Gastrocnemius medialis (tissue), 4 donors: ENCODE measurements at places on chromosomes 7 and 10. TPM values are rescaled to one million over a fixed set of nuclear protein-coding genes. Genes with fewer than 3 reads are reported as not detected.

Gene ADCYAP1R1
- total RNA-seq: 0.11 TPM

Gene GNGT1
- not detected for total RNA-seq

Gene ANKMY2
- 9.0 TPM for total RNA-seq

Gene ACSM6
- not detected for total RNA-seq

Gene OR2A12
- not detected for total RNA-seq

- peaks cover 39% of the 10 kb centered on the region for H3K36me3 ChIP-seq
- H3K27me3 ChIP-seq: no peaks in the 10 kb centered on the region
- no peak for DNase-seq
- H3K27ac ChIP-seq: no peak overlapping the region
Measured at GRCh38 chr7:149455175-149455950, 5.5 kb downstream of the ZNF777 start.

- H3K4me3 ChIP-seq: no peak overlapping the region
- H3K36me3 ChIP-seq: no peaks in the 10 kb centered on the region
- no peaks in the 10 kb centered on the region for H3K4me1 ChIP-seq
- DNase-seq: no peak
- H3K27ac ChIP-seq: no peak overlapping the region
Measured at GRCh38 chr10:62618576-62619412, 185.7 kb upstream of the ADO start.

DNA sequence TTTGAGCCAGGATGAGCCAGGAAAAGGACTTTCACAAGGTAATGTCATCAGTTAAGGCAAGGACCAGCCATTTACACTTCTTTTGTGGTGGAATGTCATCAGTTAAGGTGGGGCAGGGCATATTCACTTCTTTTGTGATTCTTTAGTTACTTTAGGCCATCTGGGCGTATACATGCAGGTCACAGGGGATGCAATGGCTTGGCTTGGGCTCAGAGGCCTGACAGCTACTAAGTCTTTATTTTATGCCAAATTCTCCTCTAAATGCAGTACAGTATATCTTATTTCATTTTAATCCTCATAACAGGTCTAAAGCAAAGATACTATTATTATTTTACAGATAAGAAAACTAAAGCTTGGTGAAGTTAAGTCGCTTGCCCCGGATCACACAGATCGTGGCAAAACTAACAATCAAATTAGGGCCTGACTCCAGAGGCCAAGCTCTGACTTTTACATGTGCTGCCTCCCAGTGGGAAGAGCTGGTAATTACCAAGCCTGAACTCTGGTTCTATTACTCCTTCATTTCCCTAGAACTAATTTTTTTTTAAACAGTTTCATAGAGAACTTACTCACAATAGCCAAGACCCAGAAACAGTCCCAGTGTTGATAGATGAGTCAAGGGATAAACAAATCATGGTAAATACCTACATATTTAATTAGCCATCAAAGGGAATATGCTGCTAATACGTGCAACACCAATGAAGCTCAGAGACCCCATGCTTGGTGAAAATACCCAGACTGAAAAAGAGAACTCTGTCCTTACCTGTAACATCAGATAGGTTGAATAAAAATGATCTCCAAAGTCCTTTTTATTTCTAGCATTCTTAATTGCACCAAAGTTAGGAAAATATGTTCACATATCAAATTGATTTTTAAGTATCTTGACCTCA, 35.4 kb downstream of the C7orf25 start:
- DNase-seq: no peak
- H3K27me3 ChIP-seq: no peaks in the 10 kb centered on the region
- no peaks in the 10 kb centered on the region for H3K4me1 ChIP-seq
- no peak overlapping the region for H3K27ac ChIP-seq

GRCh38 chr7:131188367-131189339, 139.0 kb upstream of the MKLN1 start:
- peak; percentile 77 for DNase-seq
- no peaks in the 10 kb centered on the region for H3K36me3 ChIP-seq
- peak overlapping the region; percentile 95 for H3K27ac ChIP-seq
- no peaks in the 10 kb centered on the region for H3K27me3 ChIP-seq
- H3K4me3 ChIP-seq: no peak overlapping the region

- H3K4me1 ChIP-seq: peaks cover 21% of the 10 kb centered on the region
- H3K27ac ChIP-seq: no peak overlapping the region
- no peaks in the 10 kb centered on the region for H3K27me3 ChIP-seq
- DNase-seq: no peak
Measured at GRCh38 chr7:127382301-127383085, 10.0 kb downstream of the ZNF800 start.

DNA sequence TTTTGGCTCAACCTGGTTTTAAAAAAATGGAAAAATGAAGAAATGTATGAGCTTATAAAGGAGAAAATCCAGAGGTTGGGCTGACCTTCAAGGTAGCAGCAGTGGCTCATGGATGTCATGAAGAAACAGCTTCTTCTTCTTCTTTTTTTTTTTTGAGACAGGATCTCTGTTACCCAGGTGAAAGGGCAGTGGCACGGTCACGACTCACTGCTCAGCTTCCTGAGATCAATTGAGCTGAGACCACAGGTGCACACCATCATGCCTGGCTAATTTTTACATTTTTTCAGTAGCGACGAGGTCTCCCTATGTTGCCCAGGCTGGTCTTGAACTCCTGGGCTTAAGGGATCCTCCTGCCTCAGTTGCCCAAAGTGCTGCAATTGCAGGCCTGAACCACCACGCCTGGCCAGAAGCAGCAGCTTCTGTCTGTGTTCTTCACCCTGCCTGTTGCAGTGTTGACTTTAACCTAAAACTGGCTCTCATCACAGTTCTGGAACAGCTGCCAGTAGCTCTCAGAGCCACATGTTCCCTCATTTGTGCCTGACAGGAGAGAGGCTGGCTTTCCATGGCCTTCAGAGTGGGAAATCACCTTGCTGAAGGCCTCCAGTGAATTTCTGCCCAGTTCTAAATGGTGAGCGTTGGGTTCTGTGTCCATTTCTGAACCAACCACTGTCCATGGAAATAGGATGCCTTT, 117.7 kb downstream of the PFKFB3 start:
- H3K4me1 ChIP-seq: no peaks in the 10 kb centered on the region
- no peak overlapping the region for H3K27ac ChIP-seq
- DNase-seq: no peak
- H3K4me3 ChIP-seq: no peak overlapping the region
- H3K36me3 ChIP-seq: no peaks in the 10 kb centered on the region
- no peaks in the 10 kb centered on the region for H3K27me3 ChIP-seq

DNA sequence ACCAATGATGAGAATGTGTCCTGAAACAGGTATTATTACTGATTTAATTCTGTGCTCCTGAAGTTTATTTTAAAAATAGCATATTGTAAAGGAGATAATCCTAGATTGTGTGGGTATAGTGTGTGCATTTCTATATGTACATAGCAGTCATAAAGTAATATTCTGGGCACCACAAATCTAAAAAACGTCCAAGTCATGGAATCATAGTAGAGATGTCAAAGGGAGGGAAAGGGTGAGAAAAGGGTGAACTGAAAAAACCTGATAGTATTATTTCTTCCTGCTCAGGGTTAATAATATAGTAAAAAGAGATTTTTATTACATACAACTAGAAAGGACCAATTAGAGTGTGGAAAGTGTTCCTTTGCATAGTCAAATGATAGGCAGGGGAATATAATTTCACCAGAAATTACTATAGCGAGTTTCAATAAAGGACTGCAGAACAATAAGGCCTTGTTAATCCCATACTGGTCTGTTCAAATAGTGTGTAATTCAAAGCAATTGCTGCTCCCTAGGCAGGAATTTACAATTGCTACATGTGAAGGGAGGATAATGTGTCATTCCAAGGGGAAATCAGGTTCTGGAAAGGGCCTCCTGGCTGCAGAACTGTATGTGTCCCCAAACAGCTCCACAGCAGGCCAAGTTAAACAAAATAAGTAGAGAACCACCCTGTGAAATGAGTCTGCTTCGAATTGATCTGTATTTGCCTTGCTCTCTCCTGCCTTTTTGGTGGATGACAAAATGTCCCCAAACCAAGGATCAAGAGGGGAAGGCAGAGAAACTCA, 42.5 kb upstream of the KMT2E start:
- H3K36me3 ChIP-seq: no peaks in the 10 kb centered on the region
- no peak for DNase-seq
- H3K27me3 ChIP-seq: no peaks in the 10 kb centered on the region

GRCh38 chr10:89414879-89415821, 782 bp downstream of the IFIT5 start:
- no peaks in the 10 kb centered on the region for H3K27me3 ChIP-seq
- peaks cover 5% of the 10 kb centered on the region for H3K4me1 ChIP-seq
- H3K36me3 ChIP-seq: no peaks in the 10 kb centered on the region
- H3K27ac ChIP-seq: peak overlapping the region; percentile 82
- peak overlapping the region; percentile 77 for H3K4me3 ChIP-seq
- peak; percentile 16 for DNase-seq

DNA sequence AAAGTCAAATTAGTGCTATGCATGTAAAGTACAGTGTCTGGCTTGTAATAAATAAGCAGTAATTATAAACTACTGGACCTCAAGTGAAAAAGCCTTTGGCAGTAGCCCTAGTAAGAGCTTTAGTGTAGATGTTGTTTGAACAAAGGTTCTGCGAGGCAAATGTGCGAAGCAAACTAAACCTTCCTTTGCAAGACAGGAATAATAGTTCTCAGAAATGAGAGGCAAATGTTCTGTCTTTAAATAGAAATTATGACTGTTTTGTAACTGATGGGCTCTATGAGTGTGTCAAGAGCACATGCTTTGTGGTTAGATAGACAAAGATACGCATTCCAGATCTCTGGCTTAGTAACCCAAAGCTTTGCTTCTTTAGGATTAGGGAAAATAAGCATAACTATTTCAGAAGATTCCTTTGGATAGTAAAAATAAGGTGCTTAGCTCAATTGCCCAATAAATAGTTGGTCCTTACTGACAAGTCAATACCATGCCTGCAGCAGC, 169.2 kb upstream of the CDC14C start:
- no peaks in the 10 kb centered on the region for H3K4me1 ChIP-seq
- no peak overlapping the region for H3K27ac ChIP-seq
- DNase-seq: no peak
- H3K27me3 ChIP-seq: no peaks in the 10 kb centered on the region
- H3K36me3 ChIP-seq: no peaks in the 10 kb centered on the region
- H3K4me3 ChIP-seq: no peak overlapping the region

GRCh38 chr10:48518986-48519385, 85.9 kb downstream of the ARHGAP22 start:
- no peaks in the 10 kb centered on the region for H3K4me1 ChIP-seq
- no peak for DNase-seq
- H3K36me3 ChIP-seq: no peaks in the 10 kb centered on the region
- peaks cover 23% of the 10 kb centered on the region for H3K27me3 ChIP-seq

DNA sequence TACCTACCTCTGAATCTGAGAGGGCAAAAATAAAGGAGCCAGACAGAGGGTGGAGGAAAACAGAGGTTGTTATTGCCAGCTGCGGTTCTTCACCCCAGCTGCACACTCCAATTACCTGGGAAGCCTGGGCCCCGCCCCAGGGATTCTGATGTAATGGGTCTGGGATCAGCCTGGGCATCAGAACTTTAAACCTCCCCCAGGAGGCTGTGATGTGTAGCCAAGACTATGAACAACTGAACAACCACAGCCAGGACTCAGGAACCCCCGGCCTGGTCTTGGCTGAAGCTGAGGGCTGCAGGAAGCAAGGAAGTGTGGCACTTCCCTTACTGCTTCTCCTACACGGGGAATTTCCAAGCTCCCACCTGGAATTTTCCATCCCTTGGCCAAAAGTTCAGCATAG, 89.3 kb downstream of the HIP1 start:
- no peaks in the 10 kb centered on the region for H3K27me3 ChIP-seq
- H3K4me3 ChIP-seq: no peak overlapping the region
- peak overlapping the region; percentile 45 for H3K27ac ChIP-seq
- no peak for DNase-seq

DNA sequence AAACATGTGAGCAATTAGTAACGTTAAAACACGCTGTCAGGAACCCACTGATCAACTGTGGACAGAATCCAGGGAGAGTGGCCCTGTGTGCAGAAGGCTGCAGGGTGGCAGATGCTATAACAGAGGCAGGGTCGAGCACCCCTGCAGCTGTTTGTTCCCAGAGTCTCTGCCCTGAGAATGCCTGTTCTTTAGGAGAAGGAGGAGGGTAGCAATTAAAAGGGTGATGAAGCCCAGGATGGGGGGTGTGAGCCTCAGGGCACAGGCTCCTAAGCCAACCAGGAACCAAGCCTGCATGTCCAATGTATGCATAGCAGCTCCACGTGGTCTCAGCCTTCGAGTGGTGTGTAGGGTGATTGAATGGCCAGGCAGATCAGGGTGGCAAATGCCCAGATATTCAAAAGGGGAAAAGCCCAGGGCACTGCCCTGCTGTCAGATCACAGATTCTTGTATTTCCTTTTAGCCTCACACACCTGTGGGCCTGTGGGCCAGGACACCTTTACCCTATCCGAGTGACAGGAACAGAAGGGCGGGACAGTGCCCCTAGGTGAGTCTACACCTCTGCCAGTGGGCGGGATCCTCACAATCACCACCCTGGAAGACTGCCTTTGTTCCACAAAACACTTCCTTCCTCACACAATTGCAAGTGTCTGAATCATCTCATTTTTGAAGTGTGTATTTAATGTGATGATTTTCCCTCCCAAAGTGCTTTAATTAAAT, 7.3 kb downstream of the WDFY4 start:
- H3K27me3 ChIP-seq: no peaks in the 10 kb centered on the region
- H3K36me3 ChIP-seq: no peaks in the 10 kb centered on the region
- DNase-seq: no peak
- no peak overlapping the region for H3K4me3 ChIP-seq
- H3K4me1 ChIP-seq: no peaks in the 10 kb centered on the region

DNA sequence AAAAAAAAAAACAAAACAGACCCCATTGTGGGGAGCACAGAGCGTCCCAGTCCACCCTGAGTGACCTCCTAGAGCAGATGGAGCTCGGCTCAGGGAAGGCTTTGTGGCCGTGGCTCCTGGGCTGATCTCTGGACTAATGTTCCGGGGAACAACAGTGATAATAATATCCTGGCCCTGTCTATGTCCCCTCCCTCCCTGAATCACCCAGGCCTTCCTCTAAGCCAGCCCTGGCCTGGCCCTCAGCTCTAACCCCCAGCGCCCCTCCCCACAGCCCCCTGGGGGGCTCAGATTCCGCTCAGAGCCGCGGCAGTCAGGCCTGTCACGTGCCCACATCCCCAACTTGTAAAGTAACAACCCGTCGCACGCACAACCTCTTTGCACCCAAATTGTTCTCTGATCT, 48.3 kb downstream of the MICALL2 start:
- no peak overlapping the region for H3K4me3 ChIP-seq
- H3K27me3 ChIP-seq: peaks cover 70% of the 10 kb centered on the region
- no peaks in the 10 kb centered on the region for H3K4me1 ChIP-seq
- H3K27ac ChIP-seq: no peak overlapping the region
- H3K36me3 ChIP-seq: no peaks in the 10 kb centered on the region
- no peak for DNase-seq
